ENCODE measurements at places on chromosomes 11 and 22.

- DNase-seq: no peak
Measured at GRCh38 chr22:31105282-31105929, 2.0 kb downstream of the SELENOM start.

GRCh38 chr11:70717936-70718595, 319.7 kb downstream of the CTTN start:
- no peak for DNase-seq

DNA sequence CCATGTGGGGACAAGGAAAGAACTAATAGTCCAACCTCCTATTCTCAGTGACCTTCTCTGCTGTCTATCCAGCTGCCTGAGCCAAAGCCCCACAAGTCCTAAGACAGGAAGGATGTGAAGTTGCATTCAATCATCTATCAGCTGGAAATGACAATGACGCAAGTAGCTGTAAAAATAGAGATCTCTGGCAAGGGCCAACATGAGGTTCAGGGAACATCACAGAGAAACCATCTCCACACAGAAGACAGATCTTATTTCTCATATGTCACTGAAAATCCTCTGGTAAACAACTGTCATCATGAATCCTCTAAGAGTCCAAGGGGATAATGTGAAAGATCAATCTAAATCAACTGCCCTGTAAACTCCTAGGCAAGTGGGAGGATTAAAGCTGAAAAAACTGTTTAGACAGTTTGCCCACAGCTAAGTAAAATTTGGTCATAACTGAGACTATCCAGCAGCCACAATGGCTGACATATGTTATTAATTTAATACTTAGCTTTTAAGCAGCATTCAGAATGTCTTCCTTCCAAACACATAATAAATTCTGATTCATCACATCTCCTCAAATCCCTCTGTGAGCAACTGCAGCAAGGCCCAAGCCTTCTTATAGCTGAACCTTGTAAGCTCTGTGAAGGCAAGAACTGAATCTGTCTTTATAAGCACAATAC, 52.1 kb downstream of the ALG9 start:
- DNase-seq: no peak

DNA sequence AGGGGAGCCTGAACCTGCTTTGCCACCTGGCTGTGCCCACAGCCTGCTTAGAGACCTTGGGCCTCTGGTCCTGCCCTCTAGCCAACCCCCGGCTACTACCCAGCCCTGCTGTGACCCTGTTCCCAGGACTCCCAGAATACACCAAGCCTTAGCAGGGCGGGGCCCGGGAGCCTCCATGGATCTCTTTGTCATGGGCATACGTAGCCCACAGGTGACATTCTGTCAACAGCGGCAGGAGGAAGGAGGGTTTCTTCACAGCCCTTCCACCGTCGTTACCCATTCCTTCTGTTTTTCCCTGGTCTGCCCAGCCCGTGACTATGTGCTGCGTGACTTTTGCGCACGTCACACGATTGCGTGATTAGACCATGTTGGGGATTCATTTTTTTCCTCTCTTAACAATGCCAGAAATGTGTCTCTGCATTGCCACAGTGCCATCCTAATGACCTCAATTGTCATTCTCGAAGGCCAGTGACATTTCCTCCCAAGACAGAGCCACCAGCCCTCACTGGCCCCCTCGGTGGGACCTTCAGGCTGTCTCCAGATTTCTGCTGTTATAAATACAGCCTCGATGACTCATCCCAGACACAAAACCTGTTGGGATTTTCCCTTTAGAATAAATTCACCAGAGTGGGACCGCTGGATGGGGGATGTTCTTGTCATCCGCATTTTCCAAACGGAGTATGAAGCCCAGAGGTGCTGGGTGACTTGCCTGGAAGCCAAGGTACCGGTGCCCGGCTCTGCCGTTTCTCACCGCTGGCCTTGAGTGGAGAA, 9.0 kb downstream of the SYT12 start:
- no peak for DNase-seq

DNA sequence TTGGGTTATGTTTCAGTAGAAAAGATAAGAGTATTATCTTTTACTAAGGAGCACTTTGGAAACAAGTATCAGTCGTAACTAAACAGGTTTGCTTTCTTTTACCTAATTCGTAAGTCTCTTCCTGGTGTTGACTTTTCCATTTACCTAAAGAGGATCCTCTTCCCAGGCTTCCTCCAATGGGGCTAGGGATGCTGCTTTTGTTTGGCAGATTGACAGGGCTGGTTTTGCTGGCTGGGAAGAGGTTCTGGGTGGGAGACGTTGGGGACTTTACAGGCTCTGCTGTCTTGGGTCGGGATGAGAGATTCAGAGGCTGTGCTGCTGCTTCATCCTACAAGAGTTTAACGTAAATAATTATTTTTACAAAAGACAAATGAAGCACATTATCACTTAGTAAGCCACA, 306.7 kb downstream of the SOX6 start:
- no peak for DNase-seq

DNA sequence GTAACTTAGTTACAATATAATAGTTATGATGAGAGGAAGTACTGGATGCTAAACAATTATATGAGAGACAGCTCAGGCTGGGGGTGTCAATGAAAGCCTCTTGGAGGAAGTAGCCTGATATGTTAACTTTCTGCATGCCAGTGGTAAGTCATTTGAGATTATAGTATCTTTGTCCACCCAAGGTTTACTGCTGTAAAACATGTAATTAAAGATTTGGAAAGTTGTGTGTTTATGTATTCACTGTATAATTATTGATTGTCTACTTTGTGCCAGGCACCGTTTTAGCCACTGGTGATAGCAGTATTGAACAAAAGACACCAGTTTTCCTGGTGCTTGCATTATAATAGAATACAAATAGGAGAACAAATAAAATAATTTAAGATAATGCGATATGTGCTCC, 624 bp upstream of the DNAJB7 start:
- DNase-seq: no peak

DNA sequence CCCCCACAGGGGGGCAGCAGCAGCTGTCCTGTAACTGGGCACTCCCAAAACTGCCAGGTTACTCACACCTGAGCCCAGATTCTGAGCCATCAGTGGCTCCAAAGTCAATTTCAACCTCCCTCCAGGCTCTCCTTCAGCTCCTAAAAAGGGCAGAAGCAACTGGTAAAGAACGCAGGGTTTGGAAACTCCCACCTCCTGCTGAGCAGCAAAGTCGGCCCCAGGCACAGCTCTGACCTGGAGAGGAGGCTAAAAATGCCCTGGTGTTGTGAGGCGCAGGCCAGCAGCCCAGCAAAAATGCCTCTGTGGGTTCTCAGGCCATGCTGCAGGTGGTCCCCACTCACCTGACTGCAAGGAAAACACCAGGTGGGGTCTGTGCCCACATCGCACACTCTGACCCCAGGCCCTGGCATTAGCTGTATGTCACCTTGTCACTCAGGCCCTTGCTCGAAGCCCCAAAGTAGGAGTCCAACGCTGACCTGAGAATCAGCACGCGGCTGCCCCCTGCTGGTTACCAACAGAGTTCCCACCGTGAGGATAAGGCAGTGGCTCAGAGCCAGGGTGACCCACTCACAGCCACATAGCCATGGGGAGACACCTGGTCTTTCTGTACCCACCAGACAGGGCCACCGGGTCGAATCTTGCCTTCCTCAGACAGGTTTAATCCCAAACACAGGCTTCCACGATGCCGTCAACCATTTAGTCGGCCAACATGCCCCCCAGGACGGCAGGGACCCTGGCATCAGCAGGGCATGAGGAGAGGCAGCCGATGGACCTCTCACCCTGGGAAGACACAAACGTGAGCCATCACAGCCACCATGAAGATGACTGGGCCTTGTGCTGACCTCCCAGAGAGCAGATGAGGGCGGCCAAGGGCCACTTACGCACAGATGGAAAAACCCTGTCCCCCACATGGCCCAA, 11.1 kb downstream of the POLR3H start:
- peak; percentile 58 for DNase-seq

DNA sequence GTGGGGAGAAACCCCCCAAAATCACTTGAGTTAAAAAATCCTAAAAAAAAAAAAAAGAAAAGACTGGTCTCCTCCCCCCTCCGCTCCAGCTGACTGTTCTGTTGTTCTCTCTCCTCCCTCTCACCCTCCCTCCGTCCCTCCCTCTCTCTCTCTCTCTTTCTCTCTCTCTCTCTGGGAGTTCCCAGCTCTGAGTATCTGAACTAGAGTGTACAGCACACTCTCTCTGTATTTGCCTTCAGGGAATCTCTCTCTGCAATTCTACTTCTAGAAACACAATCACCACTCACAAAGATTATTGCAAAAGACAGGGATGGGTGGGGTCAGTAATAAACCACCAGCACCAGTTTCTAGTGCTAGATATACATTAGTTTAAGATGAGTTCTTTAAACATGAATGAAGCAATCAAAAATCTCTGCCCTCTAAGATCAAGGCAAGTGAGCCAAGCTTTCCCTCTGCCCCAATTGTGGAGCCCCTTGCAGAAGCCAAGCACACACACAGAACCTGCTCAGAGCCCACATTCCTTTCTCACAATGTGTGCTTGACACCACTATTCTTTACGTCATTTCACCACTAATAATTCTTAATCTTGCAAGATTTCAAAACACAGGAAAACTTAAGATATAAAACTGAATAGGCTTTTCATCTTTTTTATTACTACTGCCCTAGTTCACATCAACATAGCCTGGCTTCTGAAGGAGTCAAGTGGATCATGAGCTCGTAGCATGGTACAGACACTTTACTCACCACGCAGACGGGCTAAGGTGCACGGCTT, 133.5 kb downstream of the RBFOX2 start:
- no peak for DNase-seq

- no peak for DNase-seq
Measured at GRCh38 chr11:126830216-126830806, 170.3 kb downstream of the KIRREL3 start.

GRCh38 chr11:65586676-65587075, 8.9 kb downstream of the KCNK7 start:
- no peak for DNase-seq

DNA sequence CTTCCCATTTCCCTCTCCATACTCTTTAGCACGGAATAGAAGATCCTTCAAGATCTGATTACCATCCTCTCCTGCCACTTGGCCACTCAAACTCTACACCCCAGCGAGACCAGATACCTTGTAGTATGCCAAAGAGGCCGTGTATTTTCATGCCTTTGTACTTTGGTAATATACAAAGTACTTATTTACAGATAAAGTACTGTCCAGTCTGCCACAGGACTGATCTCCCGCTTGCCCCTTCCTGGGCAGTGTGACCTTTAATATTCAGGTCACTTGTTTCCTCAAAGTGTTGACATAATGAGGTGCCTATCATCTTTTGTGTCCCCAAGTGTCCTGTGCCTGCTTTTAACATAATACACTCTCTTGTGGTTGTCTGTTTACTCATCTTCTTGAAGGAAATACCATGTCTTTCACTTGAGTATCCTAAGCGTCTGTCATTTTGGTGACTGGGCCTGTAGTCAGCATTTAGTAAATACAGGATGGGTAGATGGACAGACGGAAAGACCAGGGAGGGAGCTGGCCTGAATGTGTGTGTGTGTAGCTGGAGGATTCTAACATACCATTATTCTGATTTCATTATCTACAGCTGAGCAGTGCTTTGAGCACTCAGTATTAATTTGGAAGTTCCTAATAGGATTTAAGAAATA, 137.4 kb downstream of the NAV2 start:
- DNase-seq: no peak

DNA sequence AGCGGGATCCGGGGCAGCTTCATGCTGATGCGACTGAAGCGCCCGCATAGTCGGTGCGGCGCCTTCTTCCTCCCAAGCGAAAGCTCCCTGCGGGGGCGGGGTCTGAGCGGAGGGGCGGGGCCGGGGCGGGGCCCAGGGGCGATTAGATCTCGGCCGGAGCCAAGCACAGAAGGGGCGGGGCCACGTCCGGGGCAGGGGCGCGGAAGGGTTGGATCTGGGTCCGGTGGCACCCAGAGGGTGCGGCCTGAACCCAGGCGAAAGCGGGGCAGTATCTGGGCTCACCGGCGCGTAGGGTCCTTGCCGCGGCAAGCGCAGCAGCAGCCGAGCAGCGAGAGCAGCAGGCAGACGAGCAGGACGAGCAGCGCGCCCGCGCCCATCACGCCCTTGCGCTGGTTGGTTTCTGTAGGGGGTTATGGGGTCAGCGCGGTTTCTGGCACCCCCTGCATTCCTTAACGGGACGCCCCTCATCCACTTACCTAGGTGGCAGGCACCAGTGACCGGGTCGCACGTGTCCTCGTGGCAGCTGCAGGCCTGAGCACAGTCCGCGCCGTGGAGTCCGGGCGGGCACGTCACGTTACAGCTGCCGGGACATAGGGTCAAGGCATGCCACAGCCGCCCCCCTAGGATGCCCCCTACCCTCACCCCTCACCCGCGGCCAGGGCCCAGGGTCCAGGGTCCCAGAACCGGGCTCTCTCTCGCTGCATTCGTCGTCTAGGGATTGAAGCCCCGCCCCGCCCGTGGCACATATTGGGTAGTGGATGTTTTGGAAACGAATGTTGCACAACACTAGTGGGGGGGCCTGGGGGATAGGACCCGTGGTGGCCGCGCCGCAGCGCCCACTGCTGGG, 8.1 kb downstream of the SCARF2 start:
- peak; percentile 70 for DNase-seq

DNA sequence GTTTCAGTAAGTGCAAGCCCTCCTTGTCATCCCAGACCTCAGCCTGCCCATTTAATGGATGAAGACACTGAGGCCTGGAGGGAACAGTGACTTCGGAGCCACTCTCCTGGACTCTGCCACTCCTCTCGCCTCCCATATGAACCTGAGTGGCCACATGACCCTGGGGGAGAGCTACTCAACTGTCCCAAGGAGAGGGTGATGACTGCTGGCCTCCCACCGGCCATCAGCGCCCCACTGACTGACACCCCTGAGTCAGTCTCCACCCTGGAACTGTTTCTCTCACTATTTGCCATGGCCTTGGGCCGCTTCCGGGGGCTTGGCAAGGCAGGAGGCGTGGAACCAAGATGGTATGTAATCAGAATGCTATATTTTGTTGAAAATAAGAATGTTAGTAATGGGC, 17.1 kb downstream of the LRP5 start:
- no peak for DNase-seq

GRCh38 chr11:8726395-8726794, 43.8 kb downstream of the RPL27A start:
- DNase-seq: no peak

- DNase-seq: no peak
Measured at GRCh38 chr11:18844753-18845367, 53.3 kb upstream of the PTPN5 start.

GRCh38 chr11:63289658-63290057, 46.3 kb upstream of the SLC22A25 start:
- no peak for DNase-seq

- DNase-seq: no peak
Measured at GRCh38 chr11:119641983-119642745, 86.8 kb downstream of the NECTIN1 start.

DNA sequence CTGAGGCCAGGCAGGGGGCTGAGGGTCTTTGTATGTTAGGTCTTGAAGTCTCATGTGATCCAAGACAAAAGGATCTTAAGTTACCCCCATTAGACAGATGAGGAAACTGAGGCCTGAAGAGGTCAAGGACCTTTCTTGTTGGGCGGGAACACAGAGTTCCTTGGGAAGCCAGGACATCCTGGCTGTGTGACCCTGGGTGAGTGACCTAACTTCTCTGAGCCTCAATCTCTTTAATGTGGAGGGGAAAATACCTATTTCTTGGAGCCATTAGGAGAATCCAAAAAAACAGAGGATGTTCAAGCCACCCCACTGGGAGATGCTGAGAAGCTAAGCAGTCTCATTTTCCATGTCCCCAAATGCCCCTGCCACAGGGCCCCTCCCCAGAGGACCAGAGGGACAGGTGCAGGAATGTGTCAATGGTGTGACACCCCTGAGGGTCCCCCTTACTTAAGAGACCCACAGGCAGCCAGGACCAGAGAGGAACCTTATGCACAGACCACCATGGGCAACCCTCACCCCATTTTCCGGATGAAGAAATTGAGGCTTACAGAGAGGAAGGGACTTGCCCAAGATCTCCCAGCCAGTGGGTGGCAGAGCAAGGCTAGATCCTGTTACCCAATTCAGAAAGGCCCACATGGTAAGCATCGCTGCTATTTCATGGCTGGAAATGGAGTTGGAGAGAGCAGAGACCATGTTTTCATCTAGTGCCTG, 8.0 kb downstream of the RAC2 start:
- DNase-seq: no peak
